ENCODE measurements at places on chromosomes 12 and 14.

DNA sequence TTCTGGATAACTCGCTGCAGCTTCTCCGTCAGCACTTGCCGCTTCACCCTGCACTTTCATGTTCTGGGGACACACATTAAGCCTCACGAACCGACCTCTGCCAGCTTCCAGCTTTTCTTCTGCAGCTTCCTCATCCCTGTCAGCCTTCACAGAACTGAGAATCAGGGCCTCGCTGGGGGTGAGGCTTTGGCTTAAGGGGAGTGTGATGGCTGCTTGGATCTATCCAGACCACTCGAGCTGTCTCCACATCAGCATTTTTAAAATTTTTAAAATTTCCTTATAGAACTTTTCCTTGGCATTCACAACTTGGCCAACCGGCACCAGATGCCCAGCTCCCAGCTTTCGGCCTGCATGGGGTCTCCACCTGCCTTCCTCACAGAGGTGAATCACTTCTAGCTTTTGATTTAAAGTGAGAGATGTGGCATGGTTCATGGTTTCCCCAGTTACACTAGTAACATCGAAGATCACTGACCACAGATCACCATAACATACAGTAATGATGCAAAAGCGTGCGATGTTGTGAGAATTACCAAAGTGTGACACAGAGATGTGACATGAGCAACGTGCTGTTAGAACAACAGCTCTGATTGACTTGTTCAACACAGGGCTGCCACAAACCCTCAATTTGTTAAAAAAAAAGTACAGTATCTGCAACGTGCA lies 139.1 kb upstream of the C14orf180 start:
- no peak for DNase-seq

DNA sequence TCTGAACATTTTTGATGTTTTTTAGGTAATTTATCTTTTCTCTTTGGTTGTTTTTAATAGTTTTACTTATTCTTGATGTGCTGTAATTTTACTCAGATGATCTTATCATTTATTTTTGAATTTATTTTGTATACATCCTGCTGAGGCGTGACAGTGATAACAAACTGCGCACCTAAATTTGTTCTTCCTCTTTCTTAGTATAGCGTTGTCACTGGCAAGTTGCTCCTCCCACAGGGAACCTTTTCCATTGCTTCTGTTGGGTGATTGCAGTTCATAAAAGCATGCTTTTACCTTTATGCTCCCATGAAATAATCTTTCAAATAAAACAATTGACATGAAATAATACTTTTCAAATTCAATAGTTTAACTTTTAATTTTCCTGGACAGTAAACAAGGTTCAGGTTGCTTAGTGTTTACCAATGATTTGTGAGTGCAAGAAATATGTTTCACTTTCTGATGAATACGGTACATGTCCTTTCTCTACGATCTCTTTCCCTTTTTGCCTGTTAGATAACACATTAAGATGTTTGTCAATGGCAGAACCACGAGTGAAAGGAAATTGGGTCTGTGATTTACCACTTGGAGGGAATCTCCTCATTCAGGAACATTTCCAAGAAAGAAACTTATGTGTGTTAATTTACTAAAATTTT lies 223.3 kb downstream of the CCDC91 start:
- DNase-seq: no peak

GRCh38 chr12:4564818-4565217 lies 2.8 kb downstream of the DYRK4 start:
- DNase-seq: no peak

DNA sequence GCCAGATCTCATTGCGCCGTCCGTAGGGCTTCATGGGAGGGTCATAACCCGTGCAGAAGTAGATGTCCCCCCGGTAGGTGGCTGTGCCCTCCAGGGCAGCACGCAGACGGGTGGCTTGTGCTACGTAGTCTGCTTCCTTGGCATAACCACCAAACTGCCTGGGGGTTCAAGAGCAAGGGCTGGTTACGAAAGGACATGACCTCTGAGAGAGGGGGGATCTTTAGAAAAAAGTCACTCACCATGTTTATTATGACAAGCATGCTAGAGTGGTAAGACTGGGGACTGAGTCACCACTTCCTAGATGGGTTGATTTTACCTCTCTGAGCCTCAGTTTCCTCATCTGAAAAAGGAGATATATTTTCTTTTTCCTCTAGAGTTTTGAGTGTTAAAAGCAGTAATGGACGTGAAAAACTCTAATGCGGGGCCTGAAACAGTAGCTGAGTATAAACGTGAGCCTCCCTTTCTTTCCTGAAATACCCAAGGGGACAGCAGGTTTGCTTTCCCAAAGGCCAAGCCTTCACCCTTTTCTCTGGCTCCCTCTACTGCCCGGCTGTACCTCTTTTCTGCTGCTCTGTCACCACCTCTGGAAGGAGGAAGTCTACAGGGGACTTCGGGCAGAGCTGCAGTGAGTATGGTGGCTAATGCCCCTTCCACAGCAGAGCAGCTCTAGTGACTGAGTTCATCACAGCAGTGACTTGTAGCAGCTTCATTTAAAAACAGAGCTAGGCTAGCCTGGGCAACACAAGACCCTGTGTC lies 23.5 kb upstream of the GPRC5D start:
- DNase-seq: no peak

- no peak for DNase-seq
Observed at GRCh38 chr14:69712599-69713088, 54.3 kb upstream of the SRSF5 start.

GRCh38 chr12:41288142-41288811 lies 100.2 kb downstream of the PDZRN4 start:
- no peak for DNase-seq

- no peak for DNase-seq
Observed at GRCh38 chr12:24974216-24974615, 25.3 kb upstream of the BCAT1 start.

- no peak for DNase-seq
Observed at GRCh38 chr12:3630111-3630510, 122.8 kb downstream of the CRACR2A start.

DNA sequence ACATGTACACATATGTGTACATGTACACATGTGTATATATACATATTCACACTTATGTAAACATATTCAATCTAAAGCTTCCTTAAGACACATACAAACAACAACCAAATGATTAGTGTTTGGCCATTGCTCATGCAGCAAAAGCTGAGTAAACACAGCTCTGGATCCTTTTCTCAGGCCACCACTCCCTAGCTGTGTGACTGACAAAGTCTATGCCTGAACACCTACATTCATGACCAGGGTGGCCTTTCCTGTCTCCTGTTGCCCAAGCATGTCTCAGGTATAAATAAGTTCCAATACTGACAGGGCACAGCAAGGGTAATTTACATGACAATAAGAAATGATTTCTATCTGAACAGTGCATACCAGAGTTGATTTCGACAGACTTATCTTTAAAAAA lies 1.4 kb upstream of the PTPRO start:
- DNase-seq: no peak

GRCh38 chr14:91249841-91250616 lies 5.5 kb upstream of the GPR68 start:
- no peak for DNase-seq

DNA sequence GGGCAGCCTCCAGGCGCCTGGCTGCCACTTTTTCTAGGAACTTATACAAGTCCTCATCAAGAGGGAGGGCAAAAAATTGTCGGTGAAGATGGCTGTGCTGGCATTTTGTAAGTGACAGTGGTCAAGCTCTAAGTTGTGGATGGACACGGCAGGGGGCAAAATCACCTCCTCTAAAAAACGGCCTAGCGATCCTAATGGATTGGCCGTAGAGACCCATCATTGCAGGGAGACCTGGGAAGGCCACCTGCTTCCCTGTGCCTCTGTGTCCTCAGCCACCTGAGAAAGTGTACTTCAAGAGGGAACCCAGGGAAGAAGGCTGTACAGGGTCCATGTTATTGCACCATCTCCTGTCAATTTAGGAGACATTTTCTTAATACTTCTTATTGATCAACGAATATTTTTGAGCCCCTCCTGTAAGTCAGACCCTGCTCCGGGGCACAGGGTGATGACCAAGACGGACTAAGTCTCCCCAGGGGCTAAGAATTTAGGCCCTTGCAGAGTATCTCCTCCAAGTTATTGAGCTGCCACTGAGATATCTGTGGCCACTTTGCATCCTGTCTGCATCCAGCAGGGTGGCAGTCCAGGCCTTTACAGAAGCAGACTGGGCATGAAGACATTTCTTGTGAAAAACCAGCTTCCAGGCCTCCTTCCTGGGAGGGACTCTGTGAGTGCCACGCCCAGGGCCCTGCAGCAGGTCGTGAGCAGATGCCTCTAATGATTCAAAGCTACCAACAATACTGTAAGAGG lies 40.5 kb downstream of the PSMA6 start:
- no peak for DNase-seq

- no peak for DNase-seq
Observed at GRCh38 chr14:78425330-78425729, 255.2 kb downstream of the NRXN3 start.

- DNase-seq: no peak
Observed at GRCh38 chr12:55720071-55720564, at the start of gene RDH5. RDH5 (plus strand) TSS chr12:55720393; CDS start chr12:55721185, 792 bp downstream.

GRCh38 chr12:107598906-107599305 lies 86.7 kb upstream of the PWP1 start:
- no peak for DNase-seq

DNA sequence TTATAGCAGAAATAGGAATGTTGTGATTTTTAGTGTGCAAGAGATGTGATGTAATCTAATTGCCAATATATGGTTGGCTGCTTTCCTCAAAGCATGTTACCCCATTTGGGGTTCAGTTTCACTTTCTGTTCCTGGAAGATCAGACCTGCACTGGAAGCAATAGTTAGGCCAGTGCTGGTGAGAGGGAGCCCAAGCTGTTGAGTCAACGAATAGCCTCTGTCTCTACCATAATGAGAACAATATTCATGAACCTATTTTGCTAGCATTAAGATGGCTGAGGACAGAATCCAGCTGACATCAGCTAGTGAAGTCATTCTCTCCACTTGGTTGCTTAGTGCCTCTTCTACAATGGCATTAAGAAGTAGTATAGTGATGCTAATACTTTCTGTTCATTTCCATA lies 379.9 kb upstream of the DCN start:
- no peak for DNase-seq

DNA sequence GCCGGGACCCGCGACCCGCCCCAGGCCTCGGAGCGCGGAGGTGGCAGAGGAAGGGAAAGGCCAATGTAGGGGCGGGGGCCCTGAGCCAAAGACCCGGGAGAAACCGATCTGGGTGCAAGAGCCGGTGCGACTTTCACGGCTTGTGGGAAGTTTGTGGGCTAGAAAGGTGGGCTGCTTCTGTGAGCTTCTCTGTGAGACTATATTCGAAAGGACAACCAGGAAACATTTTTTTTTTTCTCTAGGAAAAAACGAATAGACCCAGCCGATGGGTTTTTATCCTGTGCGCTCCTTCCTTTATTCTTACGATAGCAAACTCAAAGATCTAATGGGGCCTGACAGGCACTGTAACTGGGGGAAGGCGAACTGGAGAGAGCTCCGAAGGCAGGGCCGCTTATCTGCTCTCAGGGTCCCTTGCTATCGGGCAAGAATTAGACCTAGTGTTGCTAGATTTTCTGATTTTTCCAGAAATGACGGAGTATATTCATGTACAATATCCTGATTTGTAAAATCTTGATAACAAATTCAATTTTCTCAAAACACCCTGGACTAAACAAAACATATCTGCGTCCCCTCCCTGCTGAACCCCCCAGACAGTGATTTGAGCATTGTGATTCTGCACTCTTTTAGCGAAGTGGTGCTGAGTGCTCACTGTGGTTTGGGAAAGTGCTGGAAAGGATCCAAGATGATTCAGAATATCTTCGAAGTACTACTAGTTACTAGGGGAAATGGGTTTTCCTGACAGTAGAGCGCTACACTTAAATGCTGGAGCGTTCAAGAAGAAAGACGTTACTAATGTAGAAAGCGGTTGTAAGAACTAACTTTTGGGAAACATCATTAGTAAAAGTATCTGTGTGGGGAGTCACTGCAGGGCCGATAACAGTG lies 563 bp upstream of the STXBP6 start:
- no peak for DNase-seq
